Left lobe of liver (tissue), 2 donors: ENCODE measurements at places on chromosomes 6 and 20.
A peak's percentile ranks its signal among the peaks of the same experiment; 100 is the strongest.

DNA sequence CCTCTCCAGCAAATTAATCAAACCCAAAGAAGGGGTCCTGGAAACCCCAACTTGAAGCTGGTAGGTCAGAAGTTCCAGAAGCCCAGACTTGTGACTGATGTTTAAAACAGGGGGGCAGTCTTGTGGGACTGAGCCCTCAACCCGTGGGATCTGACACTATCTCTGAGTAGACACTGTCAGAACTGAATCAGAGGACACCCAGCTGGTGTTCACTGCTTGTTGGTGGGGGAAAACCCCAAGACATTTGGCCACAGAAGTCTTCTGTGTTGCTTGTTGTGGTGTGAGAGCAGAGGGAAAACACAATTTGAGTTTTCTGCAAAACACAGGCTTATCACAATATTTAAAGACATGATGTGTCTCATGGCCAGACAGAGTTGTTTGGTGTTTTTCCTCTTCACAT, 29.9 kb downstream of the KIF13A start:
- DNase-seq = no peak

DNA sequence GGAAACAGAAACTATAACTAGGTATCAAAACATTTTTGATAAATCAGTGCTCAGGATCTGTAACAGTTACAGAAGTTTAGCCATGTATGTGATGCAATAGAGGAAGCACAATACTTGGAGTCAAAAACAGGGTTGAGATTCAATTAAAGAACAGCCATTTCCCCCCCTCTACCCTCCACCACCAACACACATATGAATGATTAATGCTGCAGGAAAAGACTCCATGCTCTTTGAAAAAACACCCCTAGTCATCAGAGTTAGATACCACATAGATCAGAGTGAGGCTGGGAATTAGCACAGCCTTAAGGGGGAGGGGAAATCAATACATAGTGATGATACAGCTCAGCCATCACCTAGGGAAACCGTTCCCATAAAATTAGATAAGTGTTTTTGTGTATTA, 108.9 kb upstream of the EMILIN3 start:
- DNase-seq = no peak

GRCh38 chr6:149303468-149303867, 14.0 kb upstream of the TAB2 start:
- no peak for DNase-seq

DNA sequence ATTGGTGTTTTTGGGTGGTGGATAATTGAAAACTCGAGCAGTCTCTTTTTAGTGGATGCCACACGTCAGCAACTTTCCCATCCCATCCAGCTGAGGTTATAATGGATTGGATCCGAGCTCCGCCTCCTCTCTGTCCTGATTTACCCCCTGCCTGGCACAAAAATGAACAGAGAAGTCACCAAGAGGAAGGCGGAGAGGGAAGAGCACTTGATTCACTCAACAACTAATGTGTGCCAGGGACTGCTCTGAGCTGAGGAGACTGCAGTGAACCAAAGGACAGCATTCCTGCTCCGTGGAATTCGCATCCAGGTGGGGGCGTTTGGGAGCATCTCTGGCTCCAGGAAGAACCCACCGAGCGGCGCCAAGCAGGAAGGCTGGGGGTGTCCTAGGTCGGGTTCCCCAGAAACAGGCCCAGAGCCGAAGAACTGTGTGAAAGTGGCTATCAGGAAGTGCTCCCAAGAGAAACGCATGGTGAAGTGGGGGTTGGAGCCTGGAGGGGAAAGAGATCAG, 95.8 kb upstream of the NAA20 start:
- DNase-seq = peak; percentile 53

DNA sequence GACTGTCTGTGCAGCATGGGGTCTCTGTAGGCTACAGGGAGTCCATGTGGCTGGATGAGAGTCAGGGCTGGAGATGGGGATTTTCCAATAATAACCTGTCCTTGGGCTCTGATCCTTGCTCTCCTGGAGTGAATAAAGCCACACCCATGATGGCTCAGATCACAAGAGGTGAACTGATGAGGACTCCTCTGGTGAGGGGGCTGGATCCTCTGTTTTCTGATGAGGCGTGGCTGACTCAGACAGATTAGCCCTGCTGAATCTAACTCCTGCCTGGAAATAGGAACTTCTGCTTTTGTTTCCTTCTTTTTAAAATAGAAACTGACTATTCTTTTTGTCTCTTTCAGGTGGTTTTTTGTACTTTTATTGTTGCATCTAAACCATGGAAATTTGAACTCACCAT, 27.0 kb downstream of the CST9L start:
- no peak for DNase-seq

DNA sequence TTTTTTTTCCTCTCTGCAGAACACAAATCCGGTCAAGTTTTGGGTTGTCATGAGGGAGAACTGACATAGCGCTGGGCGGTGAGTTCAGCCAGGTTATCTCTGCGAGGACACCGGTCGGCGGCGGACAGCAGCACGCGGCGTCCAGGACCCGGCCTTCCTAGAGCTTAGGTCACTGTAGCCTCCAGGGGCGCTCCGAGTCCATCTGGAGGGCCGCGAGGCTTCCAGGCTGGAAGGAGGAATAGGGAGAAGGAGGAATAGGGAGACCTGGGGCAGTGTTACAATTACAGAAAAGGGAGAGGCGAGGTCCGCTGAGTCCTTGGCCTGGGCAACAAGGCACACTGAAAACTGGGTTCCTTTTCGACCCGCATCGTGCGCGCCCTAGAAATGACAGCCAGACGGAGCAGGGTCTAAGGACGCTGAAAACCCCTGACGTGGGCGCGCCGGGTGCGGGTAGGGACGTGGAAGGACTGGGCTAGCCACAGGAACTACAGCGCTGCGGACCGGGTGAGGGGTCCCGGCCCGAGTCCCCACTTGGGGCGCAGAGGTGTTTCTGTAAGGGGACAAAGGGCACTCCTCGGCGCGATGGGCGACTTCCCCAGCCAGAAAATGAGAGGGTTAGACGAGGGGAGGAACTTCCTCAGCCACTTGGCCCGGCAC, 536 bp upstream of the FNDC1 start:
- peak; percentile 53 for DNase-seq

- no peak for DNase-seq
Observed at GRCh38 chr6:80508885-80509630, 402.6 kb downstream of the BCKDHB start.

DNA sequence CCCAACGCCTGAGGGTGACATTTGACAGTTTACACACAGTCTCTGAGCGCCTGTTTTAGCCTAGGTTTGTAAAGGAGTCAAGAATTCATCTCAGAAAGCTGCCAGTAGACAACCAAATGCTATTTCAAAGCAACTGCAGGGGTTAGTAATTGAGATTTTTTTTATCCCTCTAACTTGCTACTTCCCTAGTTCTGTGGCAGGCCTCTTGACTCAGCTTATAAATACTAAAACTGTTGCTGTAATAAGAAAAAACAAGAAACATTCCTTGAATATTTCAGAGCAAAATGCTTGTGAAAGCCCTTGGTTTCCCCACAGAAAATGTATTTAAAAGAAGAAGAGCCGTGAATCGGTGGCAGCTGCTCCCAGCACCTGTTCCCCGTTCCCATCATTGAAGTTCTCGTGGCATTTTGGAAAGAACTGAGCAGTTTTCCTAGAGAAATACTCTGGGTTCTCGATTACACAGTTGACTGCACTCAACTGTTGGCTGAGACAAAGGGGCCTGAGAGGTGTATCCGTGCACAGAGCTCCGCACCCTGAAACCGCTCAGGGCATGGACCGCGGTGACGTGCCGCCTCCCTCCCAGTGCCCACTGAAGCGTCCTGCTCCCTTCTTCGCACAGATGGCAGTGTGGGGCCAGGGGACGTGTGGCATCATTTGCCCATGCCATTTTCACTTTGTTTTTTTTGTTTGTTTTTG, 20.9 kb downstream of the DLL1 start:
- no peak for DNase-seq

DNA sequence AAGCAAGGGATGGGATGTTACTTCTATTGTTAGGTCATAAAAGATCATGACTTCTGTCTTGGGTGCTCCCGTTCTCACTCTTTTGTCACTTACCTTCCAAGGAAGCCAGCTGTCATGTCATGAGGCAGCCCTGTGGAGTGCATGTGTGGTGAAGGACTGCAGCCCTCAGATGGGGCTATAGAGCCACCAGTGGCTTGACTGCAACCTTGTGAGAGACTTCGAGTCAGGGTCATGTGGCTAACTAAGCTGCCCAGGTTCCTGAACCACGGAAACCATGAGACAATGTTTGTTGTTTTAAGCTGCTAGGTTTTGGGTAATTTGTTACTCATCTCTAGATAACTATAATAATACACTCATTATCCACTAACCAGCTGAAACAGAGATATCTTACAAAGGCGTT, 477.1 kb downstream of the BTBD3 start:
- DNase-seq = no peak

- no peak for DNase-seq
Observed at GRCh38 chr20:53071833-53072232, 99.7 kb downstream of the TSHZ2 start.

DNA sequence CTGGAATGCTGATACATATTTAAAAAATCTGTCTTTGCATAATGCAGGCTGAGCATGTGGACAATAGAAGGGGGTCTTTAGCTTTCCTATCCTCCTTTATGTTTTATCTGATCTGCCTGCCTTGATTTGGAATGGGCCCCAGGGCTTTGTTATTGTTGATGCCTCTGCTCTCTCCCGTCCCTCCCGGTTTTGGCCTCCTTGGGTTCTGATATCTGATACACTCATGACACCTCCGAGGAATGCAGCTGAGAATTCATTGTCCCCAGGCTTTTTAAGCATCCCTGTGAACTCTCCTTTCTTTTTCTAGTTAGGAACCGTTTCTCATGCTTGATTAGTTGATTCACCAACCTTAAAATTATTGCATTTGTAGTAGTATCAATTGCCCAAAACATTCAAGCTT, 185.5 kb upstream of the RALGAPA2 start:
- no peak for DNase-seq

GRCh38 chr6:20564269-20564668, 30.0 kb downstream of the CDKAL1 start:
- DNase-seq = no peak

GRCh38 chr20:37354210-37355195, 8.6 kb downstream of the SRC start:
- no peak for DNase-seq

GRCh38 chr6:124990988-124991387, 28.8 kb downstream of the RNF217 start:
- DNase-seq = no peak

- DNase-seq = no peak
Observed at GRCh38 chr6:6469074-6469473, 119.4 kb upstream of the LY86 start.

DNA sequence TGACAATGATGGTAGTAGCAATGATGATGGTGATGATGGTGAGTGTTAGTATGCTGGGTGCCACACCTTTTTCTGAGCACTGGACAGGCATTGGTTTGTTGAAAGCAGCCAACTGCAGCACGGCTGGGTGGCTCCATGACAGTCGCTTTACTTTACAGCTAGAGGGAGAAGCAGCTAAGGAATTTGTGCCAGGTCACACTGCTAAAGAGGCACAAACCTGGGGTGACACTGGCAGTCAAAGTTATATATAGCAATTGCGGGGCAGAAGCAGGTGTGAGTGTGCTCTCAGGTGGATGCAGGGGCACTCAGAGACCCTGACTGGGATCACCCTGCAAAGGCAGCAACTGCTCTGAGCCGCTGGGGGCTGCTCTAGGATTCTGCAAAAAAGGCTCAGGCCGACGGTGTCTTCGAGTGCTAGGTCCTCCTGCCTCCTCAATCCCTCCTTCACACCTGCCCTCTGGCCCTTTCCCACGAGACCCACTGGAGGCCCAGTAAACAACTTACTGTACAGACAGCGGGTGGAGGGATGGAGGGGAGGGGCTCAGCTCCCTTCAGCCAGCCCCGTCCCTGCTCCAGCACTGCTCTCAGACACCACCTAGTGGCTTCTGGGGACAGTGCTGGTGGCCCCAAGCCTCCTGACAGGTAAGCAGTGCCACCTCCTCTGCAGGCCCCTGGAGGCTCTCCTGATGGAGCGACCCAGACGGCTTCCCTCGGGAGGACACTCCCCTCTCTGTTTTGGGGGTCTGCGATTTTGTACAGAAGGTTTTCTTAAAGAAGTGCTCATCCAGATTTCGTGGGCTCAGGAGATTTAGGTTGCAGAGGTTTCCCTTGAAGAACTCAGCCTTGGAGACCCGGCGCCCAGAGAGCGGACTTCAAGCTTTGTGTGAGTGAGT, 4.4 kb upstream of the RPS21 start:
- peak; percentile 78 for DNase-seq

DNA sequence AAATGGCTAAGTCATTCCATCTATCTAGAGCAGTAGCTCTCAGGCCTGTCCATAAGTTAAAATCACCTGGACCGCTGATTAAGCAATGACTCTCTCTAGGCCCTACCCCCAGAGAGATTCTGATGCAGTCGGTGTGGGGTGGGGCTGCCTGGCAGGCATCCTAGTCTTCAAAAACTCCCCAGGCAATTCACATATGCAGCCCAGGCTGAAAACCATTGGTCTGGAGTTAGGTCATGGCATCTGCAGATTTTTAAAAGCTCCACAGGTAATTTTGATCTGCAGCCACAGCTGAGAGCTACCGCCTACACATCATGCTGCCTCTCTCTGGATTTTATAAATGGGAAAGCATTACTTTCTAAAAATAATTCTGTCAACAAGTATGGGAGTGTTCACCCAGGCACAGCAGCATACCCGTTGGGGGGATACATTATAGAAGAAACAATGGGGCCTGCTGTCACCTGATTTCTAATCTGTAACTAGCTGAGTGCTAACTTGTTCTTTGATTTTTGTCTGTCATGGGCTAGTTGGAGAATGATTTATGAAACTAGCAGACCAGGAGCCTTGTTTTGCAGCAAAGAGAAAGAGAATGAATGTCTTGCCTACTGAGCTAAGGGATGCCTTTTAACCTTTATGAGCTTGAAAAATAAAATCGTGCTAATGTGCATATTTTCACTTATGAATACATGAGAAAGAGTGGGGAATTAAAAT, 44.1 kb upstream of the ATXN1 start:
- DNase-seq = no peak

GRCh38 chr20:47561603-47562583, 60.2 kb downstream of the NCOA3 start:
- no peak for DNase-seq

- no peak for DNase-seq
Observed at GRCh38 chr20:36404435-36404978, 98.4 kb downstream of the DLGAP4 start.

- no peak for DNase-seq
Observed at GRCh38 chr20:20593447-20594170, 118.8 kb downstream of the RALGAPA2 start.

- no peak for DNase-seq
Observed at GRCh38 chr20:4081421-4081820, 66.1 kb upstream of the RNF24 start.

DNA sequence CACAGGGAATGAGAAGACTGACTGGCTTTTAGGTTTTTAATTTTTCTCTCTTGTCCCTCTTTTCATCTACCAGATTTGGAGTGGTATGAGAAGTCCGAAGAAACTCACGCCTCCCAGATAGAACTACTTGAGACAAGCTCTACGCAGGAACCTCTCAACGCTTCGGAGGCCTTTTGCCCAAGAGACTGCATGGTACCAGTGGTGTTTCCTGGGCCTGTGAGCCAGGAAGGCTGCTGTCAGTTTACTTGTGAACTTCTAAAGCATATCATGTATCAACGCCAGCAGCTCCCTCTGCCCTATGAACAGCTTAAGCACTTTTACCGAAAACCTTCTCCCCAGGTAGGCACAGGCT, 644 bp downstream of the MAD2L1BP start:
- DNase-seq = no peak

- no peak for DNase-seq
Observed at GRCh38 chr20:50686821-50687220, 4.5 kb downstream of the RIPOR3 start.

GRCh38 chr6:17313971-17314370, 32.8 kb downstream of the RBM24 start:
- no peak for DNase-seq
